ENCODE measurements at places on chromosomes 4 and X. TPM values are rescaled to one million over a fixed set of nuclear protein-coding genes. Genes with fewer than 3 reads are reported as not detected.

DNA sequence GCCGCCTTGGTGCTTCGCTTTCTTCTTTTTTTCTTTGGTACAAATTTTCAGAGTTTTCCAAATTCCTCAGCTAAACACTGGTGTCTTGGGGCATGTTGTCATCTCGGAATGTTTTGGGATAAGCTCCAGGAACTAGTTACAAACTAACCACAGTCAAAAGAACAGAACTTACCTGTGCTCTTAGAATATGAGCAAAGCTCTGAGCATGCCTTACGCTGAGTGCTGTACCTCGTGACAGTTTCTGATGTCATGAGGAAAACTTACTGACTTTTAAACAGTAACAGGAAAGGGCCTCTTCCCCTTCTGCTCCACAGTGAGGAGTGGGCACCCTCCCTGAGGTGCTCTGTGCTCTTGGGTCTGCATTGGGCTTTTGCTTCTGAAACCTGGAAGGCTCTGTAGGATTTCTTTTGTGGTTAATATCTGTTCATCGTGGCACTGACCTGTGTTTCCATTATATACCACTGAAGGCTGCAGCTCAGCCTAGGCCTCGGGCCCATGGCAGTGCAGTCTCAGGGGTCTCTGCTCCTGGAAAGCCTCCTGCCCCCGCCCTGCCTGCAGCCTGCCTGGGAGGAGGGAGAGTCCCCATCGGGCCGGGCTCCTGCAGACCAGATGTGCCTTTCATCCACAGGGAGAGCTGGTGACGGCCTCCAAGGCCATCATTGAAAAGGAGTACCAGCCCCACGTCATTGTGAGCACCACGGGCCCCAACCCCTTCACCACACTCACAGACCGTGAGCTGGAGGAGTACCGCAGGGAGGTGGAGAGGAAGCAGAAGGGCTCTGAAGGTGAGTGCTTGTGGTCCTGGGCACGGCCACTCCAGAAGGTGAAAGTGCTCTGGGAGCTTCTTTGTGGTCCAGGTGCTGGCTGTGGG, 48.7 kb downstream of the NOP14 start:
- no peak for DNase-seq

GNPDA2 gene
- total RNA-seq, result 41.4 TPM

ATOH1 gene
- not detected for total RNA-seq

GRCh38 chrX:8748855-8749254, 16.9 kb upstream of the ANOS1 start:
- peak; percentile 10 for DNase-seq

HERC5 gene
- total RNA-seq, result 1.5 TPM

DNA sequence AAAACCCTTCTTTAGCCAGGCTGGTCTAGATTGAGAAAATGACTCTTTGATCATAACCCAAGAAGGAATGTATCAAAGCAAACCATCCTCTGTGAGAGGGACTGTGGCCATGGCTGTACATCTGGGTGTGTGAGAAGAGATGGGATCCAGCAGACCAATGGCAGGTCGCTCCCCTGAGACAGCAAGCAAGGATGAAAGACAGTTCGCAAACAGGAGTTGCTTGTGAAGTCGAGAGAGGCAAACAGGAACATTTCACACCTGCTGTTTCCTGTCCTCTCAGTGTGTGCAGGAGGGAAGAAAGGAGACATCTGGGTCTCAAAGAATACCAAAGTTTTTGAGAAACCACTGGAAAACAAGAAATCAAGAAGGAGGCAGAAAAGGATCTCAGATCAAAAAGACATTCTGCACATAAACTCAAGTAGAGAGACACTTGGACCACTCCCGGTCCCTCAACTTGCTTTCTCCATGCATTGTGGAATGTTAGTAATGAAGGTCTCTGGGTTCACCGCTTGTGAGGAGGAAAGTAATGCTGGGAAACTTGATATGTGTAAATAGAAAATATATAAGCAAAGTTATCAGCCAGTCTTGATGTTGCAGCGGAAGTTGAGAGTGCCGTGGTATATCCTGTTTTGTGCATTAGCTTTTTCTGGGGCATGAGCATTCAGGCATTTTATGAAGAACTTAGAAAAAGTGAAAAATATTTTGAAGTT, 327.5 kb downstream of the BMPR1B start:
- DNase-seq, result no peak

- DNase-seq, result no peak
Measured at GRCh38 chr4:1538941-1539772, 132.9 kb upstream of the NKX1-1 start.

DNA sequence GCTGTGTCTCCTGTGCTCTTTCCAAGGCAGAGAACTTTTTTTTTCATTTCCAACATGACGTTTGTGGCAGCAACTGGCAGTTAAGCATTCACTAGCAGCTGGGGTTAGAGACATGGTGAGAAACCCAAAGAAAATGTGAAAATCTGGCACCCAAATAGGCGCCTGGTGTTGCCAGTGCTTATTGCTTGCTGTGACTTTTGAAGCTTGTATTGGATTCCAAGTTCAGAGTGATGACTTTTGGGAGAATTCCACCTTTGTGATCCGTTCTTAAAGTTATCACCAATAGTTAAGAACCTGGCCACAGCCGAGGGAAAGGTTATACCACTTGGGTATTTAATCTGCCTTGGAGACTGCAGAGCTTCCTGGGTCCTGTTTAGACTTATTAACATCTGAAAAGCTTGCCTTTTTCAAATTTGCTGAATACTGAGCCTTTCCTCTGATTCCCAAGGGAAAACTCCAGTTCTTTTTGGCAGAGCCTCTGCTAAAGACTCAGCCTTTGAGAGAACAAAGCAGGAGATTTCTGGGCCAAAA, 101.0 kb downstream of the OPHN1 start:
- peak; percentile 79 for DNase-seq

- no peak for DNase-seq
Measured at GRCh38 chr4:152363904-152364303, 172.0 kb downstream of the FBXW7 start.

DCAF8L2 gene
- not detected for total RNA-seq

DNA sequence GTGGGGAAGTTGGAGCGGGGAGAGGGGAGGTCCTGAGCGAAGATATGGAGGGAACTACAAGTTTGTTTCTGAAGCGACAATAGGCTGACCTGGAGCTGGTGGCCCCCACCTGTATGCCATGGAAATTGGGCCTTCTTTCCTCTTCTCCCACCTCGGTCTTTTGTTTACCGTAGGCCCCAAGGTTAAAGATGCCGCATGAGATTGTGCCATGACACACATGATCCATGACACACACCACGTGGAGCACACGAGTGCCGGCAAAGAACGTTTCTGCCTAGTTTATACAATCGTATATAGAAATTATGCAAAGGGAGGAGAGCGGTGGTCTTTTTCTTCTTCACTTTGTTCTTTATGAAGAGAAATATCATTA, 408 bp downstream of the TMEM33 start:
- DNase-seq, result no peak

DNA sequence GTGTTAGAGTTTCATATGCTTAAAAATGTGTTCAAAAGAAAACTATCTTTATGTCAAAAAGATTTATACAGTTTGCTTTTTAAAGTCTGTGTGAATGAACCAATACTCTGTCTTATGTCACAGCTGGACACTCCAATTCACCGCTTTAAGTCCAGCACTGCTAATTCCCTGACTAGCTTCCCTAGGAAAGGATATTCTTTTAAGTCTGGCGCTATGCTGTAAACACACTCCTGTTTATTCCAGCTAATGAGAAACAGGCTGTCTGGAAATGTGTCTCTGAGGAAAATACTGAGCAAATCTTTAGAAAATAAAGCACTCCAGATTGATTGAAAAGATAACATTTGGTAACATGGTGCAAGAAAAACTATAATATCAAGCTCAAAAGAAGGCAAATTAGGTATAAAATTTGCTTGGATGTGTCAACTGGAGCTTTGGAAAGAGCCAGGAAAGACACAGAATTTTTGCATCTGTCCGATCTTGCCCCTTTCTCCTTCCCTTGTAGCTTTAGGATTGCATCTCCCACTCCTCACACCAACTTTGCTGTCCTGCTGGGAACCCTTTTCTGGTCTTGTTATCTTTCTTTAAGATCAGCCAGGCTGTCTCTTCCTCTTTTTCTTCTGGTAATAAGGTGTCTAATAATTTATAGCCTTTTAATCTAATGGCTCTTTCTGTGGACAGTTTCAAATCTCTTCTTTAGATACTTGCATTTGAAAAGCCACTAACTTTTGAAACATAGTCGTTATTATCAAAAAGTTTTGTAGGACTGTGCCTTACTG, 40.9 kb upstream of the VEGFC start:
- DNase-seq, result no peak

NUDT10 gene
- 0.63 TPM for total RNA-seq

DNA sequence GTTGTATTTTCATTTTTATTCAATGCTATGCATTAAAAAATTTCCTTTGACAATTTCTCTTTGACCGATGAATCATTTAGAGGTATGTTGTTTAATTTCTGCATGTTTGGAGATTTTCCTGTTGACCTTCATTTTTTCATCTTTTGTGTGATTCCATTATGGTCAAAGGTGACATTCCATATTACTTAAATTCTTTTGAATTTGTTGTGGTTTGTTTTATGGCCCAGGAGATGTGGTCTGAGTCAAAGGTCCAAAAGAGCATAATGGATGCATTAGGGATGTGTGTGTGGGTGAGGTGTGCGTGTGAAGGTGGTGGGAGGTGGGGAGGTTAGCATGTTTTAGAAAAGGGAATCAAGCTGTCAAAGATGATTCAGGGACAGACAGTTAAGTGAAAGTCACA, 76.0 kb upstream of the GIMD1 start:
- peak; percentile 33 for DNase-seq

- DNase-seq, result peak; percentile 60
Measured at GRCh38 chr4:10115271-10115796, 1.3 kb downstream of the WDR1 start.

DMRTC1B gene
- total RNA-seq, result not detected

GRCh38 chr4:73776321-73776729, 36.0 kb downstream of the CXCL8 start:
- DNase-seq, result peak; percentile 90

GRCh38 chr4:153798901-153799693, 10.2 kb upstream of the SFRP2 start:
- no peak for DNase-seq

GRCh38 chr4:80489798-80490197, 154.3 kb downstream of the CFAP299 start:
- no peak for DNase-seq

DNA sequence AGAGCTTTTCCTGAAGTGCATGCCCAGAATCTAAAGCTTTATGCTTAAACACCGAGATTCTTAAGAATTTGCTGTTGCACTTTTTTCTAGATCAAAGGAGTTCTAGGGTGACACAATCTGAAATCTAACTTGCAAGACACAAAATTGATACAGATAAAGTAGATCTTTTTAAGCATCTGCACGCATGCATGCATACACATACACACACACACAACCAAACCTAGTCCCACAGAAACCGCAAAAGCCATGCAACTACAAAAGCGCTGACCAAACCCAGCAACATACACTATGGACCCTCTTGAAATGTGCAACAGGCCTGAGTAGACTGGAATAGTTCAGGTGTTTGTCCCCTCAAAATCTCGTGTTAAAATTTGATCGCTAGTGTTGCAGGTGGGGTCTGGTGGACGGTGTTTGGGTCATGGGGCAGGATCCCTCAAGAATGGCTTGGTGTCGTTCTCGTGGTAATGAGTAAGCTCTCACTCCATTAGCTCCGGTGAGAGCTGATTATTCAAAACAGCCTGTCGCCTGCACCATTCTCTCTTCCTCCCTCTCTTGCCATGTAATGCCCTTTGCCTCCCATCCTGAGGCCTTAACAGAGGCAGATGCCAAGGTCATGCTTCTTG, 52.7 kb downstream of the IRF2 start:
- no peak for DNase-seq

DNA sequence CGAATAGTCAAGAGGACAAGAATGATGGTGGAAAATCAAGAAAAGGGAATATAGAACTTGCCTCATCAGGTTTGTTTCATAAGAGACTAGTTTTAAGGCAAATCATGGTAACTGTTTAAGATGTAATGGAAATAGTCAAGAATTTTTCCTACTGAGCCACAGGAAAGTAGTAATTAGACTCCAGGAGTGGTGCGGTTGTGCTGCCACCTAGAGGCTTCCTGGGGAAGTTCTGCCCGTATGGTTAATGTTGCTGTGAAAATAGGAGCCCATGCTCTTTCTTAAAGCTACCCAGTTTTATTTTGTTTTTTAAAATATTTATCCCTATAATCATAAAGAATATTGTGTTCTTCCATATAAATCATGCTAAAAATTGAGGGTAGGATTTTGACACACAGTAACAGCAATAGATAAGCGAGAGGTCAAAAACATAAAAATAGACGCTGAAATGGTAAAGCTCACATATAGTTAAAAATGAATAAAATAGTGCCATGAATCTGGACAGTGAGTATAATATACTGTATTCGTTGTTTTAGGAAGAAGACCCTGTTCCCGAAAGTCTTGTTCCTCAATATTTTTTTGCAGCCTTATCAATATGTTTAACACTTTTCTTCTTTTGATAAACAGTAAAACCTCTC, 87.0 kb downstream of the PHOX2B start:
- peak; percentile 67 for DNase-seq

DCLK2 gene
- 4.5 TPM for total RNA-seq

DNA sequence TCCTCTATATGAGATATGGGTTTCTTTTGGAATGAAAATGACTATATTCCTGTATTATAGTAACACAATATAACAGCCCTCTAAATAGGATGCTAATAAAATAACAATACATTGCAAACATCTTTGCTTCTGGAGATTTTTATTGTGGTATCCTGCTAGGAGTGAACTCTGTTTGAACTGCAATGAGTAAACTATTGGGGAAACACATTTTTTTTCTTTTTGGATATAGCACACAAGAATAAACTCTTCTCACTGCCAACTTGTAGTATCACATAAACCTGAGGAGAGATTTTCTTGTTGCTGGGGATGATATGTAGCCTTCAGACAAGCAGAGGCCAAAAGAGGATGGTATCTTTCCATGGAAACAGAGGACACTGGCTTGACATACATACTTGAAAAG, 238.2 kb downstream of the C4orf33 start:
- DNase-seq, result no peak

DNA sequence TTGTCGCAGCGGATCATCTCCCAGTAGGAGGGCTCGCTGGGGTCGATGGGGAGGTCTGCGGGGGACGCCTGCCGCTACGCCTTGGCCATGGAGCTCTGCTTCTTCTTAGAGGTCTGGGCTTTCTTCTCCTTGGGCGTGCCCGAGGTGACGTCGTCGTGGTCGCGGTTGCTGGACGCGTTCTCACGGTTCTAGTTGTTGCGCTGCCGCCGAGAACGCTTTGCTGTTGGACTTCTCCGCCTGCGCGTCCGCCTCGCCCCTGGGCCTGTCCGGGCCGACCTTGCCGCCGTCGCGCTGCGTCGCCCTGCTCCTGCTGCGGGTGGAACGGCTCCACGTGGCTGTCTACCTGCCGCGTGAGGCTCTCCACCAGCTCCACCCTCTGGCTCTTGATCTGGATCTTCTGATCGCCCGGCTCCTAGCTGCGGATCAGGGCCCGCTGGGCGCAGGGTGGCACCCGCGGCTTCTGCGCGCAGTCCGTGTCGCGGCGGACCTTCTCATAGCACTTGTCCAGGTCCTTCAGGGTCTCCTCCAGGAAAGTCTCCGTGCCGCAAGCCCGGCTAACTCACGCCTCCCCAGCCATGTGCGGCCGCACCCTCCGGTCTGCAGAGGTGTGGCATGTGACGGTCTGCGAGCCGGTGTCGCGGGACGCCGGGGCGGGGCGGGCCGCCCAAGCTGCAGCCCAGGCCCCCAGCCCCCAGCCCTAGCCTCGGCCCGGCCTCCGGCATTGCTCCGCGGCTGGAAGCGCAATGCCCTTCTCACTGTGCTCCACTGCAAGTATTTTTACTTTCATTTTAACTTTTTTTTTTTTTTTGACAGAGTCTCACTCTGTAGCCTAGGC, 40.5 kb upstream of the OGT start:
- peak; percentile 42 for DNase-seq

- DNase-seq, result no peak
Measured at GRCh38 chr4:30614771-30615170, 105.4 kb upstream of the PCDH7 start.

ARX gene
- not detected for total RNA-seq

GRCh38 chrX:134382821-134383220, 77.1 kb upstream of the HPRT1 start:
- no peak for DNase-seq

GYPE gene
- total RNA-seq, result not detected

Measured in fibroblast of the aortic adventitia (primary cell).